ENCODE measurements at places on chromosomes 1 and 21. TPM values are rescaled to one million over a fixed set of nuclear protein-coding genes. Genes with fewer than 3 reads are reported as not detected.

APOBEC4 gene
- total RNA-seq: not detected

PRAMEF2 gene
- not detected for total RNA-seq

OR2M5 gene
- total RNA-seq: not detected

METTL18 gene
- 2.8 TPM for total RNA-seq

PRAMEF10 gene
- not detected for total RNA-seq

IFFO2 gene
- 5.4 TPM for total RNA-seq

FCRL2 gene
- total RNA-seq: not detected

SCAMP3 gene
- 125 TPM for total RNA-seq

NBPF6 gene
- not detected for total RNA-seq
